Right ventricle myocardium inferior (tissue), 1 donor: ENCODE measurements at places on chromosomes 12 and 14. TPM values are rescaled to one million over a fixed set of nuclear protein-coding genes. Genes with fewer than 3 reads are reported as not detected.
A peak's percentile ranks its signal among the peaks of the same experiment; 100 is the strongest.

DNA sequence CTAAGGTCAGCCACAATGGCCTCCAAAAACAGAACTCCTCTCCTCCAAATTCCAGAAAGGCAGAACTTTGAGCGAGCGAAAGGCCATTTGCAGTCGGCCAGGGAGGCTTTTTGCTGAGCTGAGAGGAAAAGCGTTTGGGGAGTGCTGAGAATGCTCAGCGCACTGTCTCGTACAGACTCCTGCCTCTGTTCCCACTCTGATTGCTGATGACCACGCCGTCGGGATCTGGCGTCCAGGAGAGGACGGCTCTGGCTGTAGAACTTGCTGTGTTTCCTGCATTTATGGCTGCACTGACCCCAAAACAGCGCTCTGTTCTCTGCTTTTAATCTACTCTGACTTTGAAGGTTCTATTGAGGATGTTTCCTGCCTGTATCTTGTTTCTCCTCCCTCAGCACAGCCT, 82.4 kb upstream of the WSCD2 start:
- no peak for DNase-seq

- DNase-seq: no peak
These were observed 8.8 kb upstream of the PLEKHG6 start for GRCh38 chr12:6301721-6302120.

DNA sequence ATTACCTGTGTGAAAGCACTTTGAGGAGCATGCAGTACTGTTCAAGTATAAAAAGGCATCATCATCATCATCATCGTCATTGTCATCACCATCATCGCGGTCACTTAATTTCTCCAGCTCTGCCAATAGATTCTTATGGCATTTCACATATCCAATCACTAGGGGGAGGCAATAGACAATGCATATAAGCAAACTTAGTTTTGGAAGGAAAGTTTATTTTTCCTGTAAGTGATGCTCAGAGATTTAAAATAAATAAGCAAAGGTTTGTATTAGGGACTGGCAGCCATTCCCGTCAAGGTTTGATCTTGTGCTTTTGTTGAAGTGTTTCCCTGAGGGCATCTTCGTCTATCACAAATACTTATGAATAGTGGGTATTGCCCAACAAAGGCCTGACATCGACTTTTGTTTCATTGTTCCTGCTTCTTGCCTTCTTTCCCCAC, 127.4 kb downstream of the KTN1 start:
- DNase-seq: no peak

- no peak for DNase-seq
These were observed 113.5 kb downstream of the HMGA2 start for GRCh38 chr12:65937806-65938205.

DNA sequence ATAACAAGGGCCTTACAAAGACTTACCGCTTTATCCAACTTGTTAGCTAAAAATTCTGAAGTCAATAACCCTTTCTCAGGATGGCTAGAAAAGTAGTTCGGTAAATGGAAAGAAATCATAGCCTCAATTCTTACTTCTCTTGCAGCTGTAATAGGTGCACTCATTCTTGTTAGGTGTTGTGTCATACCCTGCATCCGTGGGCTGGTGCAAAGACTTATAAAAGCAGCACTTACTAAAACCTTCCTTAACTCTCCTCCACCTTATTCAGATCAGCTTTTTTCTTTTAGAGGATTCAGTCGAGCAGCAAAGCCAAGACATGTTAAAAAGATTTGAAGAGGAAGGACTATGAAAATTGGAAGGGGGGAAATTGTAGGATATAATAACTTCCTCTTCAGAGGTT, 238.2 kb upstream of the DIO3 start:
- no peak for DNase-seq

GRCh38 chr14:87935081-87935828, 57.7 kb downstream of the GALC start:
- DNase-seq: no peak

DNA sequence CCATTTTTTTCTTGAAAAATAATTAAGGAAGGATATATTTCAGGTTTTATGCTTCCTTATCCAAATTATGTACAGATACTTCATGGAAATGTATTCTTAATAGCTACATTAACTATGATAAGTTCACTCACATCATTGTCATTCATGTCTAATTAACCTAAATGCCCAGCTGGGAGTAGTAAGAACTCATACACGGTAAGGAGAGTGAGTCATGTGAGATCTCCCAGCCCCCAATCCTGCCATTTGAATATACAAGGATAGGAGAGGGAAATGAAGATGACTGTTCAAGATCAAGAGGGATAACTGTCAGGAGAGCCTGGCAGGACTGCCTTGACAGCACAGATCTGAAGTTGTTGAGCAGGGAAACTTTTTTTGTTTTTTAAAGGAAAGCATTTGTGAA, 343.4 kb upstream of the USP15 start:
- no peak for DNase-seq

- DNase-seq: peak; percentile 83
These were observed 870 bp downstream of the BMAL2 start for GRCh38 chr12:27333403-27334009.

GRCh38 chr12:14665354-14666348, 30.7 kb downstream of the GUCY2C start:
- DNase-seq: no peak

GRCh38 chr12:66240096-66240820, 51.2 kb downstream of the IRAK3 start:
- DNase-seq: no peak

DNA sequence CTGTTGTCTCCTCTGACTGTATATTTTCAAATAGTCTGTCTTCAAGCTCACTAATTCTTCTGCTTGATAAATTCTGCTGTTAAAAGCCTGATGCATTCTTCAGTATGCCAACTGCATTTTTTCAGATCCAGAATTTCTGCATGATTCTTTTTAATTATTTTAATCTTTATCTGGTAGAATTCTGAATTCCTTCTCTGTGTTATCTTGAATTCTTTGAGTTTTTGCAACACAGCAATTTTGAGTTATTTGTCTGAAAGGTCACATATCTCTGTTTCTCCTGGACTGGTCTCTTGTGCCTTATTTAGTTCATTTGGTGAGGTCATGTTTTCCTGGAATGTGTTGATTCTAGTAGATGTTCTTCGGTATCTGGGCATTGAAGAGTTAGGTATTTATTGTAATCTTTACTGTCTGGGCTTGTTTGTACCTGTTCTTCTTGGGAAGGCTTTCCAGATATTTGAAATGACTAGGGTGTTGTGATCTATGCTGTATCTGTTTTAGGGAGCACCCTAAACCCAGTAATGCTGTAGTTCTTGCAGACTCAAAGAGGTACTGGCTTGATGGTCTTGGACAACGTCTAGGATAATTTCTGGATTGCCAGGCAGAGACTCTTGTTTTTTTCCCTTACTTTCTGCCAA, 193.8 kb upstream of the NPAS3 start:
- DNase-seq: no peak

GRCh38 chr12:23684121-23684520, 265.3 kb downstream of the SOX5 start:
- DNase-seq: no peak

The CD163 gene
- 97.5 TPM for total RNA-seq

The GPR162 gene
- 7.8 TPM for total RNA-seq

The SLCO1B1 gene
- total RNA-seq: not detected

The RPS6KA5 gene
- total RNA-seq: 10.6 TPM

The ALG10 gene
- 3.7 TPM for total RNA-seq

The MYO1A gene
- total RNA-seq: not detected
